Suppressor macrophage (primary cell): ENCODE measurements at places on chromosomes 3 and 15.

GRCh38 chr3:36738702-36739101, 25.7 kb downstream of the DCLK3 start:
- DNase-seq, result no peak

GRCh38 chr3:110810356-110810755, 261.3 kb upstream of the NECTIN3 start:
- DNase-seq, result no peak

GRCh38 chr15:96771035-96771434, 440.5 kb downstream of the NR2F2 start:
- no peak for DNase-seq

DNA sequence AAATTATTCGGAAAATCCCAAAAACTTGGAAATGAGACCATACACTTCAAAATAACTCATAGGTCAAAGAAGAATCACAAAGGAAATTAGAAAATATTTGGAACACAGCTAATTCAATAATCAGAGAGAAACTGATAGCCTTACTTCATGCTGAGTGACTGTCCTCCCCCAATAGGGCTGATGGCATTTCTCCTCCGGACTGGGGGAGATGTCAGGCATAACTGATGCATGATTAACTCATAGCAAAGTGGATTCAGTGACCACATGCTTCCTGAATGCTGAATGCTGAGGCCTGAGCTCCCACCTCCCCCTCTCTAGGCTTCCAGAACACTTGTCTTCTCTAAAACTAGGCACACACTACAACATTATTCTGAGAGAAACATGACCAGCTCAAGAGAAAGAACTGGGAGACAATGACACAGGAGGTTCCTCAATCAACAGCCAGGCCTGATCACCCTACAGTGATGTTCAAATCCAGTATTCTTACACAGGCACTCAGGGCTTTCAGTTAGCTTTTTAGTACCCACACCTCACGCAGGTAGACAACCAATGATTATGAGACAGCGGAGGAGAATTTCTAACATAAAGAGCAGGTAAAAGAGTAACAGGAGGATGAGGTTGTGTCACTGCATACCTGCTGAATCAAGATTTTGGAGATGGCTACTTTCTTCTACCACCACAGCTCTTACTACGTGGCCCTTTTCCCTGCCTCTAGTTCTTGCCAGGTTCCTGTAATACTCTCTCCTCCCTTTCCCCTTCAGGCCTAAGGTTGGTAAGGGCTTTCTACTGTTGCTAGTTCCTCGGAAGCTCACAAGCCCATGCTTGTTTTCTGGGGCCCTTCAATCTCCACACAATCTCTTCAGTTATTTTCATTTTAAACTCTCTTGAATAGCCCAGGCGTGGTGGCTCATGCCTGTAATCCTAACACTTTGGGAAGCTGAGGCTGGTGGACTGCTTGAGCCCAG, 96.1 kb downstream of the FMN1 start:
- peak; percentile 71 for DNase-seq

GRCh38 chr15:100713163-100713867, 110.9 kb downstream of the ASB7 start:
- no peak for DNase-seq

GRCh38 chr3:85303156-85303555, 344.4 kb downstream of the CADM2 start:
- no peak for DNase-seq

DNA sequence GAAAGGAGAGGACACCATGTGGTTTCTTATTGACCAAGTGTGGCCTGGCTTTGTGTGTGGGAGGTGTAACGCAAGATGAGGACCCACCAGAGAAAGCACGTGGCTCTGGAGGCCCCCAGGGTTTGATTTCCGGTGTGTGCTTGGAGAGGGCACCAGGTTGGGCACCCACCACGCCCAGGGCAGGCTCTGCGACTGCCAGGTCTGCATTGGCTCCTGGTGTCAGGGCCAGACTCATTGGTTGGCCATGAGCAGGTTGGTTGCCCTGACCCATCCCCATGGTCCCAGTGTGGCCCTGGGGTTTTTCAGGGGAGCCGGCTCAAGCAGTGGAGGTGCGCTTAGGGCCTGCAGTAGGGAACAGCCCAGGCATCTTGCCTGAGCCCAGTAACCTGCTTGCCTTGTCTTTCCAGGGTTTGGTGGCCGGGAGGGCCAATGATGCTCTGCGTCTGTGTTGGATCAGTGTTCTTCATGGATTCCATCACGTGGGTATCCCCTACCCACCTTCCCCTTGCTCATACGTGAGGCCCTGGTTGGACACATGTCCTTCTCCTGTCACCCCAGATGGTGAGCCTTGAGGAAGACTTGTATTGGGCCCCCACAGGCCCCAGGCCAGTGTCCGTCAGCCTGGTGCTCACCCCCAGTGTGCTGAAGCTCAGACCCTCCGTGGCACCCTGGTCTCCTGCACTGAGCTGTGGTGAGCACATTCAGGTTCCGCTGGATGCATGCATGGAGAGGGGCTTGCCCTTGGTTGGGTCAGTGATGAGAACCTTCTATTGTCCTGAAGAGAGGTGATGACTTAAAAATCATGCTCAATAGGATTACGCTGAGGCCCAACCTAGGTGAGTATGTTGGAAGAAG, 193.9 kb downstream of the UBE3A start:
- no peak for DNase-seq
